ENCODE measurements at places on chromosomes 1 and 21.

DNA sequence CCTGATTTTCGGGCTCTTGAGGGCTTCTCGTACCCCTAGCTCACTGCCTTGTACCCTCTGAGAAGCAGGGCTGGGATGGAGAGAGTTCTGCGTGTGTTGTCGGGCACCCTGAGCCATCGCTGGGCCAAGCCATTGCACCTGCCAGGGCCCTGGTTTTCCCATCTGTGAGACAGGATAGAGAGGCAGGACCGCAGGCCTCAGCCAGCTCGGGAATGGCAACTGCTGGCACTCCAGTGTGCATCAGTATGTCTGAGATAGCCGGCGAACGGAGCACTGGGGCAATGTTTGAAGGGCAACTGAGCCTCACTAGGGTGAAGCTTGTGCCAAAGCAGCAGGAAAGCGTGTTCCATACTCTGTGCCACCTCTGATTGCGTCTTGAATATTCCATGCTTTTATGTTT is 66.9 kb downstream of the TENT5C start:
- no peak for DNase-seq

DNA sequence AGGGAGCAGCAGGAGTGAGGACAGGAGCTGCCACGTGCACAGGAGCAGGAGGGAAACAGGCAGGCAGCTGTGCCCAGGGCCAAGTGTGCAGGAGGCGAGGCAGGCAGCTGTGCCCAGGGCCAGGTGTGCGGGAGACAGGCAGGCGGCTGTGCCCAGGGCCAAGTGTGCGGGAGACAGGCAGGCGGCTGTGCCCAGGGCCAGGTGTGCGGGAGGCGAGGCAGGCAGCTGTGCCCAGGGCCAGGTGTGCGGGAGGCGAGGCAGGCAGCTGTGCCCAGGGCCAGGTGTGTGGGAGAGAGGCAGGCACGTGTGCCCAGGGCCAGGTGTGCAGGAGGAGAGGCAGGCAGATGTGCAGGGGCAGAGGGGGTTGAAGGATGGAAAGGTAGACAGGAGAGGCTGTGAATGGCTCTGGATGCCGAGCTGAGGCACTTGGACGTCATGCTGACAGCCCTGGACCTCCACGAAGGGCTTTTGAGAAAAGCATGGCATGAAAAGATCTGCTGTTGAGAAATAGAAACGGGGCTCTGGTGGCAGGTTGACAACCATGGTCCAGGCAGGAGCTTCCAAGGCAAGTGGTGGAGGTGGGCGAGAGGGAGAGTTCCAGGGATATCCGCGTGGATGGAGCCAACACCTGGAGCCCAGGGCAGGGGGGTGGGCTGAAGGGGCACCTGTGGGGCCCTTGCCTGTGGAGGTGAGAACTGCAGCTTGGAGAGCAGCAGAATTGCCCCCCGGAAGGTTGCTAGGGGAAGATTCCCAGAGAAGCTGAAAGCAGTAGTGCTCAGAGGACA is 19.1 kb upstream of the NPHP4 start:
- DNase-seq = no peak

GRCh38 chr1:118902711-118903191 is 85.4 kb downstream of the TBX15 start:
- DNase-seq = no peak

- no peak for DNase-seq
Measured at GRCh38 chr1:208654241-208654640, 410.1 kb upstream of the PLXNA2 start.

GRCh38 chr1:119009312-119009655 is 21.1 kb upstream of the TBX15 start:
- no peak for DNase-seq

GRCh38 chr1:105632342-105633196 is 1423.9 kb upstream of the PRMT6 start:
- DNase-seq = peak; percentile 17

GRCh38 chr1:99218572-99218971 is 45.7 kb upstream of the PLPPR4 start:
- no peak for DNase-seq

DNA sequence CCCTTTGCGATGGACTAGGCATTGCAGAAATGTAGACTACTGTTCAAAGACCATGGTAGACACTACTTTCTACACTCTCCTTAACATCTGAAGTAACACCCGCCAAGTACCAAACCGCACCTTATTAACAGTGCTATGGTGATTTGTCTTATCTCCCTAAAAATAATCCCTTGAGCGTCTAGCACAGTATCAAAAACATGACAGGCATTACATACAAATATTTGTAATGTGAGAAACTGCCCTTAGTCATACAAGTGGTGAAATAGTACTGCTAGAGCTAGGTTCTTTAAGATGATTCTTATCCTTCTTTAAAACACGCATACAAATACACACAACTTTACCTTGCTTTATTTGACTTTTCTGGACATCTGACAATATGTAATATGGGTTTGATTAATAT is 27.2 kb downstream of the PUM1 start:
- no peak for DNase-seq

- no peak for DNase-seq
Measured at GRCh38 chr1:30665216-30666010, 58.0 kb downstream of the MATN1 start.
